ENCODE measurements at places on chromosomes 12 and 14. TPM values are rescaled to one million over a fixed set of nuclear protein-coding genes. Genes with fewer than 3 reads are reported as not detected.

TAS2R31 gene
- total RNA-seq, result 2.9 TPM

FANCM gene
- 4.8 TPM for total RNA-seq

ABCC9 gene
- 1.1 TPM for total RNA-seq

PTHLH gene
- 5.0 TPM for total RNA-seq

P2RX2 gene
- total RNA-seq, result not detected

WNK1 gene
- 112 TPM for total RNA-seq

CAPS2 gene
- 2.6 TPM for total RNA-seq

RBMS2 gene
- 75.8 TPM for total RNA-seq

TPPP2 gene
- total RNA-seq, result not detected

ZNF641 gene
- total RNA-seq, result 1.3 TPM

PIANP gene
- total RNA-seq, result not detected

POMT2 gene
- 34.3 TPM for total RNA-seq

CD163L1 gene
- 1.8 TPM for total RNA-seq

RTL1 gene
- total RNA-seq, result not detected

CEBPE gene
- total RNA-seq, result not detected

UBC gene
- total RNA-seq, result 1,419 TPM

ACOT6 gene
- total RNA-seq, result not detected

ELK3 gene
- total RNA-seq, result 70.6 TPM

KRT85 gene
- total RNA-seq, result not detected

RIC8B gene
- 12.6 TPM for total RNA-seq

TAS2R13 gene
- total RNA-seq, result not detected

ZC2HC1C gene
- total RNA-seq, result 0.93 TPM

GPRC5D gene
- total RNA-seq, result not detected

AMIGO2 gene
- total RNA-seq, result 40.9 TPM

RFX4 gene
- not detected for total RNA-seq

All from glomerular endothelial cell (primary cell).